ENCODE measurements at places on chromosomes 13 and 19.

DNA sequence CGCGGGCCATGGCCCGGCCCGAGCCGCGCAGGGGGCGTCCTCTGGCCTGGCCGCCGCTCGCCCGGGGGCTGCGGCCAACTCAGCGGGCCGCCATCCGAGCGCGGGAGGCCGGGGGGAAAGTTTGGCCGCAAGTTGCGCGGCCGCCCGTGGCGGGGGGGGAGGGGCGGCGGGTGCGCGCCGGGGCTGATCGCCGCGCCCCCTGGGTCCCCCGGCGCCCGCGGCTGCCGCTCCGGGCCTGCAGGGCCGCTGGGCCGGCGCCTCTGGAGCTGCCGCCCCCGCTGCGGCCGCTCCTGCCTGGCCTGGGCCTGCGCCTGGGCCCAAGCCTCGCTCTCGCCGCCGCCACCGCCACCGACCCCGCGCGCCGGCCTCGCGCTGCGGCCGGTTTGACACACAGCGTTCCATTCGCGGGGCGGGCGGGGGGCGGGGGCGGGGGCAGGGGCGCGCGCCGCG is at the start of gene NR2F6:
NR2F6 (minus strand) TSS at position 385 of the 450 bp plus-strand sequence. CDS start 699 bp downstream, outside the sequence.
- DNase-seq = no peak

DNA sequence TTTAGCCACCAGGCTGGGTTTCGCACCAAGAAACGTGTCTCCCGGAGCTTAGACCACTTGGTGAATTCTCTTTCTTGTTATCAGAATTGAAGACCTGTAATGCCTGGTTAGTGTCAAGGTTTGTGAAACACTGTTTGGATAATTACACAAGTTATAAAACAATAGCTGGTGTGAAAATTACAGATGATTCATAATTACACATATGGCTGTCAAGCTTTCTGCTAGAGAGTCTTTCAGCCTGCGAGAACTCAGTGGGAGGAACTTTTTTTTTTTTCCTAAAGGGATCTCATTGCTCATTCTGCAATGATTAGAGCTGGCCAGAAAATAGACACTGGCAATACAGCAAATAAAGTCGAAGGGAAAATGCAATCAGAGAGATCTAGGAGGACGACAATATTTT is 13.4 kb upstream of the KLK4 start:
- no peak for DNase-seq

DNA sequence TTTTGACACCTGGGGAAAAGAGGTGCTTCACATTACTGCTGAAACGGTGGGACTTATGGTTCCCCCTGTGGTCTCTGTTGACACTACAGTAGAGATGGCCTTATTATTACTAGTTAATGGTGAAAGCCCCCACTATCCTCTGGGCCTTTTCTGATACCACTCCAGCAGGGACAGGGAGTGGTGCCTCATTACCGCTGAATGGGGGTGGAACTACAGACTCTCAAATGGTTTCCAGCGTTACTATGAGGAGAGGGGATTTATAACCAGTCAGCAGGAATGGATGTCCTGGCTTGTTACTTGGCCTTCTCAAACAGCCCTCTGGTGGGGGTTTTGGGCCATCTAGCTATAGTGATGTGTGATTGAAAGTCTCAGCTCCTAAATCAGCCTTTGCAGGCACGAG is 96.7 kb upstream of the DIAPH3 start:
- no peak for DNase-seq

GRCh38 chr13:75418997-75419396 is 63.0 kb downstream of the TBC1D4 start:
- no peak for DNase-seq

GRCh38 chr19:44822670-44823372 is 13.9 kb downstream of the BCAM start:
- no peak for DNase-seq

- no peak for DNase-seq
Measured at GRCh38 chr13:110413016-110413675, 106.1 kb downstream of the COL4A2 start.

- no peak for DNase-seq
Measured at GRCh38 chr19:8224394-8225145, 15.4 kb downstream of the CERS4 start.

DNA sequence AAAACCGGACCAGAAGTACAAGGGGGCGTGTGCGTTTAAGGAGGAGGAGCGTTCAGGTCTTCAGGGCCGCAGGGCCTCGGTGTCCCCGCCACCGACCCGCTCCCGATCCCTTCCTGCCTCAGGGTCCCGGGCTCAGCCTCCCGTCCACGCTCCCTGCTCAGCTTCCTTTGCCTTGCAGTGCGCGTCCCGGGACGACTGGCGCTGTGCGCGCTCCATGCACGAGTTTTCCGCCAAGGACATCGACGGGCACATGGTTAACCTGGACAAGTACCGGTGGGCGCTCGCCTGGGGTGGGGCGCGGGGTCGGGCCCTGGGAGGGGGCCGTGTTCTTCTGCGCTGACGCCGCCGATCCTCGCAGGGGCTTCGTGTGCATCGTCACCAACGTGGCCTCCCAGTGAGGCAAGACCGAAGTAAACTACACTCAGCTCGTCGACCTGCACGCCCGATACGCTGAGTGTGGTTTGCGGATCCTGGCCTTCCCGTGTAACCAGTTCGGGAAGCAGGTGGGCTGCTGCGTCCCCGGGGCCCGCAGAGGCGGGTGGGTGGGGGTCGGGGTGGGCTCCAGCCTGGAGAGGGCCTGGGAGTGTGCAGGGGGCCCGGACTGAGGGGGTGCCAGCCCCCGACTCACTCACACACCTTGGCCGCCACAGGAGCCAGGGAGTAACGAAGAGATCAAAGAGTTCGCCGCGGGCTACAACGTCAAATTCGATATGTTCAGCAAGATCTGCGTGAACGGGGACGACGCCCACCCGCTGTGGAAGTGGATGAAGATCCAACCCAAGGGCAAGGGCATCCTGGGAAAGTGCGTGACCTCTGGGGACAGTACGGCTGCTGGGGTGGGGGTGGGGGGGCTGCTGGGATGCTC is 1.4 kb downstream of the GPX4 start:
- DNase-seq = no peak

All from activated CD4-positive, alpha-beta T cell treated with anti-CD3 and anti-CD28 coated beads, Interleukin-2, amount 50 U/mL, for 1 hour (primary cell).